ENCODE measurements at places on chromosomes 5 and 9.

- no peak for DNase-seq
These were observed 36.4 kb downstream of the GLT6D1 start for GRCh38 chr9:135602789-135603481.

DNA sequence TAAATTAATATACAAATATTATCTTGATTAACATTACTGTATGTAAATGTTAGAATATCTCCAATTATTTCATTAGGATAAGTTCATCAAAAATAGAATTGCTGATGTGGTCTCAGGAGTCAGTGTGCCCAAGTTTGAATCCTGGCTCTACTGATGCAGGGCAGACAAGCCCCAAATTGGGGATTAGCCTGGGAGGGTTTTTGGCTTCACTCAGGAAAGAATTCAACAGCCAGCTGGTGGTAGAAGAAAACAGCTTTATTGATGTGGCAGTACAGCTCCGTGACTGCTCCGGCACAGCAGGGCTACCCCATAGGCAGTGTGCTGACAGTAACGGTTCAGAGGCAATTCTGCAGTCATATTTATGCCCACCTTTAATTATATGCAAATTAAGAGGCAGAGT is 32.5 kb downstream of the COL27A1 start:
- DNase-seq, result no peak

DNA sequence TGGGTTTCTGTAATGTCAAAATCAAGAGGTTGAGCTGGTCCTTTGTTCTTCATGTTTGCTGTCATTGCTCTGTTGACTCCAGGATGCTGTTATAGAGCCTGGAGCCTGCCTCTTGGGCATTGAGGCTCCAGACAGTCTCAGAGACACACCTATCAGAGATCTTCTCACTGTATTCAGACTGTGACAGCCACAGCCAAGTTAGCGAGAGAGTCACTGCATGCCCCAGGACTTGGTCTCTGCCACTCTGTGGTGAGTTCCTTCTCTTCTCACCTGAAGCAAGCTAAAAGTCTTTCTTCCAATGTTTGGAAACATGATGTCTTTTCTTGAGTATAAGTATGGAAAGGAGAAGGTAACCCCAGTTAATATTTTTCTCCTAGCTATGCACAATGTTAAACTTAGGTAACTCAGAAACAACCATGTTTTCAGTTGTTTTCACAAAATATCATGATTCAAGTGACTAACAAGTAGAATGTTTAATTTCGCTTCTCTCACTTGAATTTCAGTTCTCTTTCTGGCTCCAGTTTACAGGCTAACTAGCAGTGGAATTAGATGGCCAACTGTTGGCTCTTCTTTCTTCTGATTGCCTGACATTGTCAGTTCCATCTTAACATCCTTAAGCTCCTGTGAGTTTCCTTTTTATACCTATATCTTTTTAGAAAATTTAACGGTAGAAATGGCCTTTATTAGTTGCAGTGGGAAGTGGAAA is 20.6 kb upstream of the ZFYVE16 start:
- no peak for DNase-seq

DNA sequence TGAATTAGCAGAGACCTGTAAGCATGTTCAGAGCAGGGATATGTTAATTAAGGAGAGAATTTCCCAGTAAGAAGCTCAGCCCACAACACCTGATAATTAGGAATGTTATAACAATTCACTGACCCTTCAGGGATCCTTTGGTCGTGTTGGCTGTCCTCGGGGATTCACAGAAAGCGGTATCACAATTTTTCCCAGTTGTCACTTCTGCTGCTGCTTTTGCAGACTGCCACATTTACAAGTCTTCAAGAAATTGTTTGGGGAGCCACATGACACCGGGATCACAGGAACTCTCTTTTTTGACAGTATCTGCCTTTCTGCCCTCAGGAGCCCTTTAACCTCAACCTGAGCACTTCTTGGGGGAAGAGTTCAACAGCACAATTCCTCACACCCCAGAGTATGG is 265.5 kb downstream of the GLIS3 start:
- no peak for DNase-seq

DNA sequence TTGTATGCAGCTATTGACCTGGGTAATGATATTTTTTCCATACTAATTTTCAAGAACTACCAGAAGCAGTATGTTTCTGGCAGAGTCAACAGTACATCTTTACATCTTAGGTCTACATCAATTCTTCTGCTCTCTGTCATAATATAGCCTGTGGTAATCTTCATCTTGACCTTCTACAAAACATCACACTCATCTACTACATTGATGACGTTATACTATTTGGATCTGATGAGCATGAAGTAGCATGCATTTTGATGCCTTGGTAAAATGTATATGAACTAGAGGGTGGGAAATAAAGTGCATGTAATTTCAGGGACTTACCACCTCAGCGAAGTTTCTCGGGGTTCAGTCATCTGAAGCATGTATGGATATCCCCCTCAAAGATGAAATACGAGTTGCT is 629.7 kb upstream of the SGCD start:
- DNase-seq, result no peak

GRCh38 chr5:123965626-123966025 is 453.6 kb downstream of the CSNK1G3 start:
- DNase-seq, result no peak

DNA sequence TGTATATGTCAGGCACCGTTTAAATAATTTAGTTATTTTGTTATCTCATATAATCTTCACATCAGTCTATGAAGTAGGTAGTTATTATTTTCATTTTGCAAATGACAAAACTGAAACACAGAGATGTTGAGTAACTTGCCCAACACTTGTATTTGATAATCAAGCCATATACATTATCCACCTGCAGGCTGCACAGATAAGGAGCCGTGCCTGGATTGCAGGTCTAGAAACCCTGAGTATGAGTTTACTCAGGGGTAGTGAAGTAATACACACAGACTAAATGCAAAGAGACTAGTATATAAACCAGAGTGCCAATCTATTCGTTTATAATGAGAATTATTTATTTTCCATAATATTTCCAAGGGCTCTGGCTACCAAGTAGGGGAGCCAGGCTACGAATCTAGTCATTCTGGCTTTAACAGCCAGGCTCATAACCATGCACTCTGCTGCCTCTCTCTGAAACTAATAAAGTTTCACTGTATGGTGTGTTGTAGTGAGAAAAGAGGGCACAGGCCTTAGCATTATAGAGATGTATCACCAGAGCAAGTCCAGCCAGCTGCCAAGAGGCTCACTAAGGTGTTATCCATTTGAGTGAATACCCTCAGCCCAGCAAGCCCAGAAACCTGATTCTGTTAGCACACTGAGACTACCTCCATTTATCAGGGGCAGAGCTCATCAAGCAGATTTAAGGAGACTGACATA is 4.5 kb downstream of the HEMGN start:
- DNase-seq, result no peak

- DNase-seq, result no peak
These were observed 516 bp downstream of the MRPL41 start for GRCh38 chr9:137552022-137552768.

DNA sequence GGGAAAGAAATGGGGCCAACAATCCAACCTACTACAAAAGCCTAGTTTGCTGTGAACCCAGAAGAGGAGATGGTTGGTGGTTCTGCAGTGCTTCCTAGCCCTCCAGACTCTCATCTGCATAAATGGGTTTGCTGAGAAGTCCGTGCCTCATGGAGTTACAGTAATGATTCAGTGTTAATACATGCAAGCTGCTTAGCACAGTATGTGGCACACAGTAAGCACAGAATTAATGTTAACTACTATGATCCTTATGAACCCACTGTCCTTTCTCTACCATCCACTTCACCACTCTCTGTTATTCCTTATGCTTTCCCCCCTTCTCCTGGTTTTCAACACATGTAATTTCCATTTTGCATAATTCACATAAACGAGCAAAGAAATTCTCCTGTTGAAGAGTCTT is 100.0 kb downstream of the ACTBL2 start:
- DNase-seq, result no peak

DNA sequence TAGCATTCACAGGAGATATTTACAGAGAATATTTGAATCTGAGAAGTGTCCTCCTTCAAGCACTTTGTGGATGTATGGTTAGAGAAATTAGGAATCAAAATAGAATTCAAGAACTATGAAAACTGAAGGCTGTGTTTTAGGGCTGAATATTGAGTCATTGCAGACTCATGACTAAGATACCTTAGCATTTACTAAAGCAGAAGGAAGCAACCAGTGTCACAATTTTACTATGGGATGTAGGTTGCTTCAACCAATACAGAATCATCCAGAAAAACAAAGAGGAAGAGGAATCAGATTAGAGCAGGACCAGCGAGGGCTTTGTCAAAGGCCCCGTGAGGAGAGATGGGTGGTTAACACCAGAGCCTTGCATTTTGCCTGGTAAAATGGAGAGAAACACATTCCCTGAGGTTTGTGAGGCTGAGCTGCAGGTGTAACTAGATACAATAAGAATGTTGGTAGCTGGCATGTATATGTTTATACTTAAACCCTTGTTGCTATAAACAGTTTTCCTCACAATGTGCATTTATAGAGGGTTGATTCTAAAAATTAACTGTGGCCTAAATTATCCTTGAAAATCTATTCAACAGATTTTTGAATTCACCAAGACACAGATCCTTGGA is 518.1 kb downstream of the AGTPBP1 start:
- DNase-seq, result no peak

DNA sequence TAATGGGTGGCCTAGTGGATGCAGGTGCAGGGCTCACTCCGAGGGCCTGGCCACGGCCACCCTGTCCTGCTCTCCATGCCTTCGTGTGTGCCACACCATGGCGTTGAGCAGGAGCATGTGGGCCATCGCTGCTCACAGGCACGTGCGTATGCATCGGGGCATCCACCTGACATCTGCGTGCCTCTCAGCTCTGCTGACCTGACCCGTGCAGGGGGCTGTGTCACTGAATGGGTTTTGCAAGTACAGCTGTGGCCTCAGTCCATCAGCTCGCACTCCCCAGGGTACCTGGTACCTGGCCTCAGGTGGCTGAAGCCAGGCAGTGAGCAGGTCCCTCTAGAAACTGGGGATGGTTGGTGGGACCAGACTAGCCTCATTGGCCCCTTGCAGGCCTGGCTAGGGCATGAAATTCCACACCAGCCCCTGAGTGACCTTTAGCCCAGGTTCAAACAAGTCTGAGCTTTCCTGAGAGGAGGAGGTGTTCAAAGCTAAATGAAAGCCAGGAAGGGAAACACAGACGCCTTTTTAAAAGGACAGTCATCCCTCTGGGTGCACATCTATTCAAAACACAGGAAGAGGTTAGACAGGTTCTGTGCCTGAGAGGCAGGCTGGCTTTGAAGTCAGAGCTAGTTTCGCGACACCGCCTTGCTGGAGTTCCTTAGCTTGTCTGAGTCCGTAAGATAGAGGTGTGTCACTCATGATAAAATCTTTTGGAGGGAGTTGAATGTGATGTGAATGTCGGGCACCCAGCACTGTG is 74.0 kb downstream of the MACROH2A1 start:
- no peak for DNase-seq

GRCh38 chr5:58872670-58873273 is 289.9 kb downstream of the RAB3C start:
- DNase-seq, result no peak

- DNase-seq, result no peak
These were observed 150.1 kb downstream of the RNF180 start for GRCh38 chr5:64315778-64316177.

DNA sequence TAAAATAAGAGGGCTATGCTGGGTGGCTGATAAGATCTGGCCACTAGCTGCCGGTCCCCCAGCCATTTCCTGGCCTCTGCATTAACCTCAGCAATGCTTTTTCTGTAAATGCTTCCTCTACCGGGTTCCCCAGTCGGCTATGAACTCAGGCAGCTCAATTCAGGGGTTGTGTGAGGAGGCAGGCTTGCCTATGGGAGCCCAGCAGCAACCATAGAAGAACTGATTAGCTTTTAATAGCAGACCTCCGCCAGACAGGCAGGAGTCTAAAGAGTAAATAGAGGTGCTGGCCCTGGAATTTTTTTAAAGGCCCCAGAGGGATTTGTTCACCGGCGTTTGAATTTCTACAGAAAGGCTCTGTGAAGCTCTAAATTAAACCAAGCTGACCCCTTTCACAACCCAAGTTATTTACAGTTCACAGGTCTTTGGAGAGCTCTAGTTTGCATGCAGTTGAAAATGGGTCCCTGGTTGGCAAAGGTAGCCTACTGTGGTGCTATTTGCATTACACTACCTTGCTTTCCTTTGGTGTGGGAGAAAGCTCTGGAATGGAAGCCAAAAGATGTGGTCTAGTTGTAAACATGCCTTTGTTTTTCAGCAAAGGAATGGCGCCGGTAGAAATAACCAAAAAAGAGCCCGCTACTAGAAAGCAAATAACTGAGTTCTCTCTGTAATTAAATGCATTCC is 289.7 kb upstream of the SEMA6A start:
- DNase-seq, result peak; percentile 35

DNA sequence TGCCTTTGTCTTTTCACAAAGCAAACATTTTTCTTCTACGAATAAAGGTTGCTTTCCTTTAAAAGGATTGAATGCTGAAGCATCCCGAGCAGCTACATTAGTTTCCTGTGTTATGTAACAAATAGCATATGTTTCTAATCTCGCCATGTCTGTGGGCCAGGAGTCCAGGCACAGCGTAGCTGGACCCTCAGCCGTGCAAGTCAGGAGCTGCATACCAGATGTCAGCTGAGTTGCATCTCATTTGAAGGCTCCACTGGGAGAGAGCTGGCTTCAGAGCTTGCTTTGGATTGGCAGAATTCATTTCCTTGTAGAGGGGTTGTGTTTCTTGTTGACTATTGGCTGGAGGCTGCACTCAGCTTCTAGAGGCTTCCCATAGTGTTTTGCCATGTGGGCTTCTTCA is 16.0 kb upstream of the GOLPH3 start:
- DNase-seq, result no peak

DNA sequence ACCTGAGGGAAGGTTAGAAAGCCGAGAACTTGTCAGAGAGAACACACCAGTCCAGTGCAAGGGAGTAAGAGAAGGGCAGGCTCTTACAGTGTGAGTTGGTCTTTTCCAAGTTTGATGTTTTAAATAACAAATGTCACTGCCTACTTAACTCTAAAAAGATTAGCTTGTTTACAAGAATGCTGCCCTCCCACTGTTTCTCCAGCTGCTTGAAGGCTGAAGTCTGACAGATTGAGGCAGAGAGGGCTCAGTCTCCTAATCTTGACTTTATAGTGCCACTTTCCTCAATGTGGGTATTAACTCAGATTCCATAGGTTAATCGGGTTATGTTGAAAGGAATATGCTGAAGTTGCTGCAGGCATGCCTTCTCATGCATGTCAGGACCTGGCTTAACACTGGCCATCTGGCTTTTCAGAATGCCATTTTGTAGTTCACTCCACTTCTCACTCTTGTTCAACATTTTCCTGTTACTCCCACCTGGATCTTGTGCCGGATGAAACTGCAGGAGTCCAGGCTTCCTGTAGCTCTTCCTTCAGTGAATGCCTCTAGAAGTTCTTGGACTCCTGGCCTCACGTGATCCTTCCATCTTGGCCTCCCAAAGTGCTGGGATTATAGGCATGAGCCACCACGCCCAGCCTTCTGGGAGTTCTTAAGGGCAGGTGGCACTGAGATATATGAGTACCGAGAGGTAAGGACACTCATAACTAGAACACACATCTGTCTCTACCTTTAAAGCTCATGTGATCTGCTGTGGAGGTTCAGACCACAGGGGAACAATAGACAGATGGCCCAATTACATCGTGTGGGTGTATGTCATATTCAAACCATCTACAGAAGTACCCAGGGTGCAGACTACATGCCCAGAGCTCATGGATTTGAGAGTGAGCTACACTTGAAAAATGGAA is 249.7 kb downstream of the ARHGAP26 start:
- no peak for DNase-seq
